ENCODE measurements at places on chromosomes 1 and 21.

DNA sequence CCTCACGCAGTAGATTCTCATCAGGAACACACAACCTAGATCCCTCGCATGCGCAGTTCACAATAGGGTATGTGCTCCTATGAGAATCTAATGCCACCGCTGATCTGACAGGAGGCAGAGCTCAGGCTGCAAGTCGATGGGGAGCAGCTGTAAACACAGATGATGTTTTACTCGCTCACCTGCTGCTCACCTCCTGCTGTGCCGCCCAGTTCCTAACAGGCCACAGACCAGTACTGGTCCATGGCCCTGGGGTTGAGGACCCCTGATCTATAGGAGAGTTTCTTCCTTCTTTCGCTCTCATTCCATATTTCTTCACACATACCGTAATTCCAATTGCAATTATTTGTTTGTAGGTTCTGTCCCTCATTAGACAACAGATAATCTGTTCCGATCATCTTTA is 103.4 kb downstream of the CLEC20A start:
- DNase-seq = no peak

DNA sequence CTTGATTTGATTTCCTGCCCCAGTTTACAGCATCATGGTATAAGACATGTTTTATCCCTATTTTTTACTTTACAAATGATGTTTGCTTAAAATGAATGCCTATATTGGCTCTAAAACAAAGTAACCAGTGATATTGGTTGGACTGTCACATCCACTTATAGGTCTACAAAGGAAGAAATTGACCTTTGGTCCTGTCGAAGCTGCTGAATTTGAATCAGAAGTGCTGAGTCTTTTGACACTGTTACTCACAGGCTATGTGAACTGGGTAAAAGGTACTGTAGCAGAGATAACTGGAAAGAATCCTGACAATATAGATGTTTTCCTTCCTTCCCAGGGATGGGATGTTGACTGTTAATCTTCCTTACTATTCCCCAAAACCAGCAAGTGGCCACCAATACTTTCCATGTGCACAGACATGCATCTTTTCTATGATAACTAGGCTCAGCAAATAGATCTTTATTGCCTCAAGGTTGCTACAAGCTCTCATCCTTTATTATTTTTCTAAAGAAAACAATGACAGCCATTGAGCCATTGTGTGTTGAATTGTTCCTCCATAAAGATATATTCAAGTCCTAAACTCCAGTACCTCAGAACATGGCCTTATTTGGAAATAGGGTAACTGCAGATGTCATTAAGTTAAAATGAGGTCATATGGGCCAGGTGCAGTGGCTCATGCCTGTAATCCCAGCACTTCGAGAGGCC is 175.9 kb upstream of the NR5A2 start:
- DNase-seq = no peak

DNA sequence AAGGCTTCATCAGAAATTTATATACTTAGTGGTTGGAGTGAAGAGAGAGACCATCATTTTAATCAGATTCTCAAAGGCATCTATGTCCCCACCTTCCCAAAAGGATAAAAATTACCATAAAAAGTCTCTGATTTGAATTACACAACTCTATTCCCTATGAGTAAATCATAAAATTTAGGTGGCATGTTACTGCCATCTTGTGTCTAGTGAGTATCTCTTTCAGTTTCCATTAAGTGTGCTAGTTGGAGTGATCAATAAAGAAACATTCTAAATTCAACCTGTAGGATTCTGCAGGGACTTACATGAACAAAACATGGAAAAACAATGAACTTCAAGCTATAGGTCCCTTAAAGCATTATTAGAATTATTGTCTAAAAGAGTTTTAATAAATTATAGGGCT is 655.4 kb downstream of the LTN1 start:
- no peak for DNase-seq

DNA sequence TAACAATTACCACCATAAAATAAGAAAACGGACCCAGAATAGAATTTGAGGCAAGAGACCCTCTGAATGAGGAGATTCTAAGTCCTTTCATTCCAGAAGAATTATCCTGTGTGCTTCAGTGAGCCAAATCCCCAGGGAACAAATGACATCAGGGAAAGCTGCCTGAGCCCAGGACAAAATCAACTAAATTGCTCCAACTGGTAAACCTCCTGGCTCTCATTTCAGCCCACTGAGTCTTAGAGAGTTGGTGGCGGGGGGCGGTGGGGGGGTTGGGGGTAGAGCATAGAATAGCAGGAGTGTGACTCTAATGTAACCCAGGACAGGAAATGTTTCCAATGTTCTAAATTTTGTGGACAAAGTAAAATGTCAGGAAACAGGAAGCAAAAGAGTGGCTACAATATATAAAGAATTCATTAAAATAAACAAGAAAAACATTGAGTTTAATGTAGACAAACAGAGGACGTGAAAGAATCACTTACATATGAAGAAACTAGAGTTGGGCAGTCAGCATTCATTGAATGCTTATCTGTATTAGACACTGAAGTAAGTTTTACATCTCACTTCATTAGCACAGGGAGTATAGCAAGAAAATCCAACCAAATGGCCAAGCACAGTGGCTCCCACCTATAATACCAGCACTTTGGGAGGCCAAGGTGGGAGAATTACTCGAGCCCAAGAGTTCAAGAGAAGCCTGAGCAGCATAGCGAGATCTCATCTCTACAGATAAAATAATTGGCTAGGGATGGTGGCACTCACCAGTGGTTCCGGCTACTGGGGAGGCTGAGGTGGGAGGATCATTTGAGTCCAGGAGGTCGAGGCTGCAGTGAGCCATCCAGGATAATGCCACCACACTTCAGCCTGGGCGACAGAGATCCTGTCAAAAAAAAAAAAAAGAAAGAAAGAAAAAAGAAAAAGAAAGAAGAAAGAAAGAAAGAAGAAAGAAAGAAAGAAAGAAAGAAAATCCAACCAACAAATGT is 75.1 kb downstream of the DHRS3 start:
- no peak for DNase-seq

GRCh38 chr1:147204080-147204479 is 21.1 kb downstream of the FMO5 start:
- DNase-seq = no peak

DNA sequence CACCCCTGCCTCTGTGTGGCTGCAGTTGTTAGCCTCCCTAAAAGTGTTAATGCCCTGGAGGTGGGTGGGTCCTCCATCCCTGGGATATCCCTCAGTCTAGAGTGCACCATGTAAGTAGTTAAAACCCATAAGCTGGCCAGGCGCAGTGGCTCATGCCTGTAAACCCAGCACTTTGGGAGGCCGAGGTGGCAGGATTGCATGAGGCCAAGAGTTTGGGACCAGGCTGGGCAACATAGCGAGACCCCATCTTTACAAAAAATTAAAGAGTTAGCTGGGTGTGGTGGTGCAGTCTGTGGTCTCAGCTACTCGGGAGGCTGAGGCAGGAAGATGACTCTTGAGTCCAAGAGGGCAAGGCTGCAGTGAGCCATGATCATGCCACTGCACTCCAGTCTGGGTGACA is 10.3 kb downstream of the MYOC start:
- no peak for DNase-seq

DNA sequence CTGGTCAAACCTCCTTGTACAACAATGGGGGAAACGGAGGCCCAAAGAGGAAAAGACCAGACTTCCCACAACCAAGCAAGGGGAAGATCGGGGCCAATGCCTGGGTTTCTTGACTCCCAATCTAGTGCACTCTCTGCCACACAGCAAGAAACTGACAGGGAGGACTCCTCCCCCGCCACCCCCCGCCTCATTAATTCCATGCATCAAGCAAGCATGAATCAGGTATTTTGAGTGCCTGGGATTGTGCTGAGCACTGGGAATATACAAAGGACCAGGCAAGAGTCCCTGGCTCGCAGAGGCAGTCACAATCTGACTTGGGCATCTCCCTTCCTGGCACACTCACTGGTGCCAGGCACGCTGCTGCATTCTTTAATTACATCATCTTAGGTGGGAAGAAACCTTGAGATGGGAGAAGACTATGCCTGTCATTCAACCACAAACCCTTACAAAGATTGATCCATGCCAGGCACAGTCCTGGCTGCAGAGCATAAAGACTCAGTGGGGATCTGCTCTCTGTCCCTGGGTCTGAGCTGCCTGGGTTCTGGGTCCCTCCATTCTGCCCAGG is 4.4 kb upstream of the KCNC4 start:
- no peak for DNase-seq

DNA sequence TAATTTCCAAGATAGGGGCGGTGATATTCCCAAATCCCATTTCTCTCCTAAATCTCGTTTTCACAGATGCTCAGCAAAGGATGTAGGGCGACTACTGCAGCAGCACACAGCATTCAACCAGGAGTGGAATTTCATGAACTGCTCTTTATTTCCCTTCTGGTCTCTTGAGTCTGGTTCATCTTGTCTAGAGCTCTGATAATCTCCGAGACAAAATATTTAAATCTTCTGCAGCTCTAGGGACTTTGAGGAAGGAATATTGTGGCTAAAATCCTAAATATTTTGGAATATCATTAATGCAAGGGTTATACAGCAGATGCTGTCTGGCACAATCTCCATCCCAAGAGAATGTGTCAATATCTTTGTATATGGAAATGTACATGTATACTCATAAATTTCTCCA is 45.4 kb downstream of the KIF26B start:
- no peak for DNase-seq

DNA sequence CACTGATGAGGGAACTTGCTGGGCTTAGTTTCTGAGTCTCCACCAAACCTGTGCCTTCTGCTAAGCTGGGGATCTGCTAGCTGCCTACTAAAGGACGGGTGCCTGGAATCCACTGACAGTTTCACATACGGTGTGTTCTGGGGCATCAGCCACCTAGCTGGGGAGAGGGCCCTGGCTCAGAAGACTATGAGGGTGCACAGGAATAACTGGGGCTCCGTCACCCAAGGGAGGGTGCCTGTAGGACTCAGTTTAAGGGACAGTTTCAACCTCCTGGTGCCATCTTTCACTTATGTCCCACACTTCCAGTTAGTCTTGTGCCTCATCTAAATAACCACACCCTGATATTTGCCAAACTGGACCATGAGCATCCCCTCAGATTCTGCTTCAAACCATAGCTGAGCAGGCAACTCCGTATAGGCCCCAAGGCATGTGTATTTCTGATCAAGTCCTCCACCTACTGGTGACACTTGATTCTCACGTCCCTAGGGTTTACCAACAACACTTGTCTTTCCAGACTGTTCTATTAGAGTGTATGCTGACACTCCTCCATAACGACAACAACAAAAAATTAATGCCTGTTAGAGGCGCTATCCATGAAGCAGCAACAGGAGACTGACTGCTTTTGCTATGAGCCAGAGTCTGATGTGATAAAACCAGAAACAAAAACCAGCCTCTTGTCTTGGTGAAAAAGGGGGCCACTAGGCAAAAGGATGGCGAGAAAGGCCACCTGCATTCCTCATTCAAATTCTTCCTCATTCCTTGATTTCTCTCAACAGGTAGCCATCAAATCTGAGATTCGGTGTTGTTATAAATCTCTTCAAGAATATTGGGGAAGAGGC is 55.0 kb upstream of the PAXBP1 start:
- DNase-seq = peak; percentile 8

DNA sequence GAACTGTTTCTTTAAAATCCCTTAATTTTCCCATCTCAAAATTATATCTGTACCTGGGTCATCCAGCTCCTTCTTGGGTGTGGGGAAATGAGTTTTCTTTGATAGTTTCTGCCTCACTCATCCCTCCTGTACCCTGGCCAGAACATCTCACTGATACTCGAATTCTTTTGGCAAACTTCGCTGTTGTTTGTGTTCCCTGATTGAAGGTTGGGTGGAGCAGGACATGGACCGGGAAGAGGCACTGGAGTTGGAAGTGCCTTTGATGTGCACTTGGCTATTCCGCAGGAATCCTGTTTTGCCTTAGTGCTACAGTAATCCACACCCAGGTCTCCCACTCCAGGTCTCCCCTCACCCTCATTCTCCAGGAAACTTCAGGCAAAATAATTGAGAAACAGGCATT is 11.2 kb downstream of the MINDY1 start:
- no peak for DNase-seq

- no peak for DNase-seq
These were observed 29.6 kb upstream of the AGL start for GRCh38 chr1:99820546-99820945.

DNA sequence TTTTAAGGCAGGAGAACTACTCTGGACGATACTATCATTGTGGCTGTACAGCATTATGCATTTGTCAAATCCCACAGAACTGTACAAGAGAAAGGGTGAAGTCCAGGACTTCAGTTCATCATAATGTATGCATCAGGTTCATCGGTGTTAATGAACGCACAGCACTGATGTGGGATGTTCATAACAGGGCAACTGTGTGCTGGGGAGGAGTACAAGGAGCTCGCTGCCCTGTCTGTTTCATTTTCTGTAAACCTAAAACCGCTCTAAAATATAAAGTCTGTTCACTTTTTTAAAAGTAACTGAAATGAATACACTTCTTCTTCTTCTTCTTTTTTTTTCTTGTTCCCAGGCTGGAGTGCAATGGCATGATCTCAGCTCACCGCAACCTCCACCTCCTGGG is 25.0 kb downstream of the TMPRSS2 start:
- no peak for DNase-seq

DNA sequence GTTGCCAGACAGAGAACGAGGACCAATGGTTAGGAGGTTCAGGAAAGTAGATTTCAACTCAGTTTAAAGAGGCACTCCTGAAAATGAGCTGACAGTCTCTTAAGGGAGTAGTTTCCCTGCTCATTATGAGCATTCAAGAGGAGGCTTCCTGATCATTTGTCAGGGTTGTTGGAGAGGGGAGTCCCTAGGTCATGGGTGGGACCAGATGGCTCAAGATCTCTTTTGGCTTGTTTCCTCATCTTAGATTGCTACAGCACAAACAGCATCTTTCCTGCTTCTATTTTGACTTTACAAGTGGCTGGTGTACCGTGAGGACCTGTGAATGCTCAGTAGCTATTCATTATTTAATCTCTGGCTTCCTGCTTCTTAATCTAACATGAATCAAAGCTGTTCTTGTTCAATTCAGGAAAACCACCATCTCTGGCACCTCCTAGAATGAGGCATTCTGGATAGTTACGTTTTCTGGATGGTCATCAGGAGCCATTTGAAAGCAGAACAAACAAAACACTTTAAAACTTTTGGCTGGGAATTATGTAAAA is 47.6 kb downstream of the PEX14 start:
- no peak for DNase-seq

DNA sequence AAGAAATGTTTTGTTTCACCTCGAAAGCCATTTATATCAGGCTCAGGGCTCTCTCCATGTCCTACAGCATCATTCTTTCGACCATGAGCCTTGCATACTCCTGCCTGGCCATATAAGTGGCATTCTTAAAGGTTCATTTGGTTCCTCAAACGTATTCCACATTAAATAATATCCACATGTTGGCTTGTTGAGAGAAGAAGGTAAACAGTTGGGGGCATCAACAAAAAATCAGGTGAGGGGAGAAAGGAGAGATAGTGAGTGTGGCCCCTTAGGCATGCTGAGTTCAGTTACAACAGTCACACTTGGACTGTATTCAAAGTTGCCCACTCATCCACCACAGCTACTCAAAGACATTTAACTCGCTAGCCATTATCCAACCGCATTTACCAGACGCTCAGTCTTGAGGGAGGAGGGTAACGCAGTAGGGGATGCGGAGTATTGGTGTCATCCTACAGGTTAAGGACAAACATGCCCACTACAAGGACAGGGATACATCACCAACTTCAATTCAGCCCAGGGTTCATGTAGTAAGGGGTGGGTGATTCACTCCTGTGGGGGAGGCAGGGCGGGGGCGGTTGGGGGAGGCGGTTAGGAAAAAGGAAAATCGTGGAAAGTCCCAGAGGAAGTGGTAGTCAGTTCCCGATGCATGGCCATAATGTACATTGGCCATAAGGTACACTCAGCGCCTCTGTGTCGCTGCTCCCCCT is 1.4 kb downstream of the ZNF697 start:
- no peak for DNase-seq
